Stimulated activated CD4-positive, alpha-beta T cell treated with anti-CD3 and anti-CD28 coated beads, Interleukin-15, amount 100 ng/mL, for 1 hour (primary cell): ENCODE measurements at places on chromosomes 4 and X.

DNA sequence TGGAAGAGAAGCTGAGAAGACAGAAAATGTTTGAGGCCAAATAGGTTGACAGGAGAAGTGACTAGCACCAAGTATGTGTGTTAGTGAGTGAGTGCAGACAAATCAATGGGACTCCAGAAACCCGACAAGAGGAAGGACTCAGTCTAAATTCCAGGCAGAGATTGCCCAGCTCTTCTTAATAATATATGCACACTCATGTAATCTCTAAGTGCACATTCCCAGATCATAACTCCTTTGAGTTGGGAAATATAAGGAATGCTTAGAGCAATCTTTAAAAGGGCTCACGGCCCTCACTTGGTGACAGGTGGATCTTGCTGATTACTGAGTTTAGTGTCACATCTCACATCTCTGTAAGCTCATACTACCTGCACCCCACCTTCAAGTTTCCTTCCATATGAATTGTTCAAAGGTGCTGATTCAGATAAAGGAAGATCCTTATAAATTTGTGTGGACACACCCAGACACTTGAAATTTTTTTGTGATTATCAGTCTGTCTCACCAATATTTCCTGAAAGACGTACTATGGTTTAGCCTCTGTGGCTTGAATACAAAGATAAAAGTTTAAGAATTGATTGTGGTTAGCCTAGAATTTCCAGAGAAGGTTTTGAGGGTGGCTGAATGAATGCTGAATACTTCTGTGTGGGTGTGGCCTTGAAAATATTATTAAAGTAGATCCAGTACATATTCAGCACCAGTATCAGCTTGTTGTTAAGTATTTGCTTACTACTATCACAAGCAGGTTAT is 205.1 kb upstream of the UGT8 start:
- DNase-seq: no peak

- DNase-seq: no peak
Measured at GRCh38 chr4:127210893-127211649, 421.7 kb upstream of the INTU start.

DNA sequence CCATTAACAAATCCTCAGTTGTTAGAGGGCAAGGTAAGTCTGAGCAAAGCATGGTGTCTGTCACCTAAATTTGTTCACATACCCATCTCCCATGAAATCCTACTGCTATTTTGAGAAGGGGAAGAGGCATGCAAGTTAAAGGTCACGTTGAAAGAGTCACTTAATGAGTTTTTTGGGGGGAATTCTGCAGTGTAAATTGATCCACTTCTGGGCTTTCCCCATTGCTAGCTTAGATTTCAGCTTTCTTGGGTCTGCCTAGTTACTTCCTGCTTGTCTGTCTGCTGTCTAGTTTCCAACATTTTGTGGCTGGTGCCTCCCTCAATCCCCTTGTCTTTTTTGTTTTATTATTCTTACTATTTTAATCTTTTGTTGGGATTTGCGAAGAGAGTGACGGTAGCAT is 32.0 kb downstream of the CEP135 start:
- no peak for DNase-seq

GRCh38 chrX:55908661-55909212 is 191.2 kb downstream of the RRAGB start:
- no peak for DNase-seq

GRCh38 chr4:121127100-121127499 is 37.0 kb downstream of the TNIP3 start:
- DNase-seq: no peak

DNA sequence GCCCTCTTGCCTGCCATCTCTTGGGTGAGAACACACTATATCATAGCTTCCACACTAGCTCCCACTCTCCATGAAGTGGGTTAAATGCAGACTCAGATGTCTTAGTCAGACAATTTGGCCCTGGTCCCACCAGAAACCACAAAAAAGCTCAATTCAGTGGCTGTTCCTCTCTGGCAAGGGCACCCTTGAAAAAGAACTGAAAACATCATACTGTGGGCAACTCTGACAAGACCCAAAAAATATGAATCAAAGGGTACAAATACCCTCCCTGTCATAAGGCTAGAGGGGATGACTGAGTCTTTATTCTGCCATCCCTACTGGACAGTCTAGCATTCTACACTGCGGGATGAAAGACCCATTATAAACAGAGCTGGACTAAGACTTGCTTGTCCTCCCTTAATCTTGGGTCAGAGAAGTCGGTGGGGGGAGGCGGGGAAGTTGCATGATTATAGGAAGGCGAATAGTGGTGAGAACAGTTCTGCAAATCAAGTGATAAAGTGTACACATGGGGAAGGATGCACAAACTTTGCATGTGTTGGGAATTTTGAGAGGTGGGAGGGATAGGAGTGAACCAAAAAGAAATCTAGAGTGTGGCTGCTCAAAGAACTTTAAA is 172.1 kb downstream of the OPHN1 start:
- no peak for DNase-seq

DNA sequence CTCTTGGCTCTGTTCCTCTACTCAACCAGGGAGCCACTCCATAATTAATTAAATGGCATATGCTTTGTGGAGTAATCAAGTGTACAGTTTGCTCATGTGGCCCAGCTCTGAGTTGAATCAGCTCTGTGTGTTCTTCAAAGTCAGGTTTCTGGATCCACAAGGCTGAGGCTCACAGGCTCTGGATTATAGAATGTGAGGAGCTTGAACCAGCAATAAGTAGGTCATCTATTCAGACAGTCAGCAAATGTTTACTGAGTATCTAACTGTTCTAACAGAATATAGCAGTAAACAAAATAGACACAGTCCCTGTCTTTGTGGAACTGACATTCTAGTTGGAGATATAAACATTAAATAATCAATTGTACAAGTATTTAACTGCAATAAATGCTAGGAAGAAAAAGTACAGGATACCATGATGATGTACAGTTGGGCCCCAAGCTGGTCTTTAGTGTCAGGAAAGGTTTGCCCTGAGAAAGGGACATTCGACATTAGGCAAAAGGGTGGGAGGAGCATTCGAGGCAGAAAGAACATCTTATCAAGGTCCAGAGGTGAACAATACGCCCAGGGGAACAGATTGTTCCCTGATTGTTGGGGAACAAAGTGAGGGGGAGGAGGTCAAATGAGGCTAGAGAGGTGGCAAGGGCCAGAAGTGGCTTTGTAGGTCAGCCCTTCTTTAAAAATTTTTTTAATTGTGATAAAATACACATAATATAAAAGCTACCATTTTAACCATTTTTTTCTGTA is 20.5 kb upstream of the TSR2 start:
- no peak for DNase-seq

- no peak for DNase-seq
Measured at GRCh38 chr4:153530284-153530999, 64.3 kb downstream of the TMEM131L start.

DNA sequence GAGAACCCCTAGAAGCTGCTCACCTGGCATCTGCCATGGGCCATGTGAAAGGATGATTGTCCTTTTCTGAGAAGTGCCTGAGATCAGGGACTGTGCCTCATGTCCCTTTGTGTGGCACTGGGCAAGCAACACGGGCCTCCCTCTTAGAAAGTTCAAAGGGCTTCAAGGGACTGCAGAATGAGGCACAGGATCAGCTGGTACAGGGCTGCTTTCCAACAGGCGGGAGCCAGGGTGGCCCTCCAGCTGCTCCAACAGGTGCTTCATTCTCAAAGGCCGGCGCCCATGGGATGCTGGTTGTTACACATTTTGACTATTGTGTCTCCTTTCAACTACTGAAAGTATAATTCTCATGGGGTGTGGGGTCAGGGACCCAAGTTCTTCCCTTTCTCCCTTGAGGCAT is 114.7 kb downstream of the ENPP6 start:
- DNase-seq: no peak

DNA sequence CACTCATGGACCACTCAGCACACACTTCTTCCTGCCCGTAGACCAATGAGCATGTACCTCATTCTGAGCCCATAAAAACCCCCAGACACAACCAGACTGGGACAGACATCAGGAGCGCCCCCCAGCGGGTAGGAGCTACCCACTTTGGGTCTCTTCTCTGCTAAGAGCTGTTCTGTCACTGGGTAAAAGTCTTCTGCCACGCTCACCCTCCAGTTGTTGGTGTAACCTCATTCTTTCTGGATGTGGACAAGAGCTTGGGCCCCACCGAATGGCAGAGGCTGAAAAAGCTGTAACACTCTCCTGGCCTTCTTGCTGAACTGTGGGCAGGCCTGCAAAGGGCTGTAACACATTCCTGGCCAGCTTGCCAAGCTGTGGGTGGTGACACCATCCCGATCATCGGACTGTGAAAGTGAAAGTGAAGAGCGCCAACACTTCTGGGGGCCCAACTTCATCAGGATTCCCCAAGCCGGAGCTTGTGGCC is 137.6 kb downstream of the TECRL start:
- DNase-seq: no peak

DNA sequence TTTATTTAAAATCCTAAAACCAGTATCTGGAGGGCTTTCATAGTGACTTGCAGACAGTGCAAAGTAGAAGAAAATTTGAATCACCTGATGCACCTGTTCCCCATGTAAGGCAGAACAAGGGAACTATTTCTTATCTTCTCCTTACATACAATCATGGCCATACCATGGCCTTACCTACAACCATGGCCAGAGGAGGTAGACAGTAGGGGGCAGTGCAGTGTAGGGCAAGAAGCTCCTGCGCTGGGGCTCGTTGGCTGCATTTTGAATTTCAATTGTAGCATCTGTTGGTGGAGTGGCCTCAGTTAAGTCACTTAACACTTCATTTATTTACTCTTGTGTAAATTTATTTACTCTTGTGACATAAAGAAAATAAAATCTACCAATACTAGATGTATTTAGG is 33.0 kb downstream of the GALNTL6 start:
- DNase-seq: no peak

GRCh38 chrX:24283127-24283794 is 30.6 kb downstream of the SUPT20HL2 start:
- no peak for DNase-seq

DNA sequence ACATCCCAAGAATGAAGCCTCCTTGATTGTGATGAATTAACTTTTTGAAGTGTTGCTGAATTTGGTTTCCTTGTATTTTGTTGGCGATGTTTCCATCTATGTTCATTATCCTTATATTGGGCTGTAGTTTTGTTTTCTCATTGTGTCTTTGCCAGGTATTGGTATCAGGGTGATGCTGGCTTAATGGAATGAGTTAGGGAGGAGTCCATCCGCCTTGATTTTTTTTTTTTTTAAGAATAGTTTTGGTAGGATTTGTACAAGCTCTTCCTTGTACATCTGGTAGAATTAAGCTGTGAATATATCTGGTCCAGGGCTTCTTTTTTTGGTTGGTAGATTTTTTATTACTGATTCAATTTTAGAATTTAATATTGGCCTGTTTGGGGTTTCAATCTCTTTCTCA is 166.1 kb upstream of the WDFY3 start:
- no peak for DNase-seq

DNA sequence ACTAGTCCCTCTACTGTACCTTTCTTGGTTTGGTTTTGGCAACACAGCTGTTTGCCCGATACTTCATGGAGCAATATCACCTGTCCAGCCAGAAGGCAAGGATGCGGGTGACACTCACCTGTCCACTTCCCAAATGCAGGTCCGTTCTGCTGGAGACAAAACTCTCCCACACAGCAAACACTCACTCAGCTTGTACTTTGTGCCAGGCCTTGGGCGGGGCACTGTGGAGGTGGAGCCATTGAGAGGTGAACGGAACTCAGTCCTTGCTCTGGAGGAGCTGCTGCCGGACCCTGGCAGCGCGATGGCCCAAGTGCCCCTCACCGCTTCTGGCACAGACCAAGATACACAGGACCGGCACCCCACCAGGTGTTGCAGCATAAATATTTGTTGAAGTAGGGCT is 15.3 kb upstream of the HMGB3 start:
- no peak for DNase-seq

GRCh38 chrX:49186125-49187027 is at the start of gene PRICKLE3:
Gene PRICKLE3 (minus strand): TSS chrX:49186373. CDS start chrX:49186297, 76 bp downstream.
- DNase-seq: peak; percentile 48

DNA sequence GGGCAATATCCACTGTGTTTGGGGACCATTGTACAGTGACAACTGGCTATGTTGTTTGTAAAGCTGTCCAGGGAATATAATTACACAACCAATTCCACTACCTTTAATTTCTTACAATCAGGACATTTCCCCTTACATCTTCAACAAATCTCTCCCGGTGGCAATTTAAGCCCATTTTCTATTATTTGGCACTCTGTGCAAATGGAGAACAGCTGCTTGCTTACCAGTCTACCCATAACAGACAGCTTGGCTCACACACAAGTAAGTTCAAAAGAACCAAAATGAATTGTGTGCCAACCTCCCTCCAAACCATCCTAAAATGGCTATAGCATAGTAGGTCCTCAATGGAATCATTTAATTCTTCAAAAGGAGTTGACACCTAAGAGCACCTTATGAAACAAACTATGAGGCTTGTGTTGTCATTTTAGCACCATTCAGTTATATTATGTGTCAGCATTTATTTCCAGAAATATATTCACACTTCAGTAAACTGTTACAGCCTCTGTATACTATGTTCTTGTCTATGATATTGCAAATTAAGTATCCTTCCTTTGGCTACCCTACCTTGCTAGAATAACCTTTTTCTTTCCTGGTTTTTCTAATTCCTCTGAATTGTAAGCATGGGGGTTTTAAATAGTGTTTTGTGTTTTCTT is 18.4 kb downstream of the GABRA4 start:
- no peak for DNase-seq

GRCh38 chrX:57906790-57907189 is 3.5 kb downstream of the ZXDA start:
- no peak for DNase-seq

GRCh38 chr4:98623126-98623802 is 35.1 kb downstream of the TSPAN5 start:
- DNase-seq: no peak

- no peak for DNase-seq
Measured at GRCh38 chr4:10762561-10762960, 78.0 kb upstream of the CLNK start.

DNA sequence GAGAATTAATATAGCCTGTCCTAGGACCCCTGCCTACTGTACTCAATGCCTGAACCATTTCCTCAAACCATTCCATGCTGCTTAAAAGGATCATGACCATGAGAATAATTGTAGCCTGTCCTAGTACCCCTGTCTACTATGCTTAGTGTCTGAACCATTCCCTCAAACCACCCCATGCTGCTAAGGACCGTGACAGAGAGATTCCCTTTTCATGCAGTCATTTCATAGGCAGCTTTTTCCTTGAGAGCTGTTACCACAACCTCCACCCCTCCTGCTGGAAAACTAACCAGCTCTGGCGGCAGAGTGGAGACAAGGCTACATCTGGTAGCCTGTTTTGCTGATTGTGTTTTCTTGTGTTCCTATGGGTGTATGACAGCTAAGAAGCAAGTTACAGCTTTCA is 174.9 kb upstream of the SMARCAD1 start:
- no peak for DNase-seq

GRCh38 chr4:82335043-82335442 is 38.7 kb downstream of the HNRNPD start:
- DNase-seq: no peak

GRCh38 chr4:174211622-174212044 is 71.8 kb downstream of the FBXO8 start:
- no peak for DNase-seq

GRCh38 chr4:172009446-172010230 is 196.4 kb downstream of the GALNTL6 start:
- no peak for DNase-seq

DNA sequence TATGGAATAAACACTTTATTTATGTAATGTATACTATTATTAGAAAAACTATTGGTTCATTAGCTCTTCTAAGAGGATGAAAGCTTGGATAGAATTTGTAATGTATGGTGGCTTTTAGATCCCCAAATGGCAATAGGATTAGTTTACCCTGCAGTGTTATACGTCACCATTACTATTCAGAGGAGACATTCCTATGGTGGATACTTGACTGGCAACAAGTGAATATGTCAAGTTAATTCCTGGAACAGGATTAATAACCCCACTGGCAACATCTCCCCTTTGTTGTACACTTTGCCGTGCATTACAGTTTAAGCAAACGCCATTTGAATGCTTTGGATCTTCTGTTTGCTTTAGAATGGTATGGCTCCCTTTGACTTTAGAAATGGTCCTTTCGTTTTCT is 420.3 kb downstream of the FAM47B start:
- no peak for DNase-seq
